EH (cell line): ENCODE measurements at places on chromosomes 4 and X.
A peak's percentile ranks its signal among the peaks of the same experiment; 100 is the strongest.

DNA sequence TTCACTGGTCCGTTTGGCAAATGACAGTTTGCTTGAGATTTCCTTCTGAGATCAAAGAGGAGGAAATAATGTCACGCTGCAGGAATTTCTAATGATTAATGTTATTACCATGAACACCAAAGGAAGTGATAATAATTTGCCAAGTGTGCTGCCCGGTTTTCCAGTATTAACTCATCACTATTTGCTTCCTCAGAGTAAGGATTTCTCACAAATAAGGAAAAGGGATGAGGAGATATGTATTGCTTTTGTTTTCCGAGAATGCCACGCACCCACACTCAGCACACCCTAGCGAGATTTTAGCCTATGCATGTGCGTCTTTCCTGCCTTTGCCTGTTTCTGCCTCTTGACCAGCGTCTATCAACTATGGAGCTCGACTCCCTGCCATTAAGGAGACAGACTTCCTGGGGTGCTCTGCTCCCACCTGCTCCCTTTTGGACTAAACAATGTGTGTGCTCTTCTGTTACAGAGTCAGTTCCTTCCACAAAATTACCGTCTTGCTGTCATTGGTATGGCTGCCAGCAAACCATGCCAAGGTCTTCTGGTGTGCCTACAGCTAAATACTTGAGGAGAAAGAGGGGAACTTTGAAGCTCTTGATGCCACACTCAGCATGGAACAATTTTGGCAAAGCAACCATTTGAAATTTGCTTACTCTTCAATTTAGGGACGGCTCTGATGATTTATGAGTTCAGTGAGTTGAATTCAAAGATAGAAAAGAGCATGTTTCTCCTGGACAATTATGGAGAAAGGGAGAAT lies 393.1 kb upstream of the ZFP42 start:
- DNase-seq: peak; percentile 97

DNA sequence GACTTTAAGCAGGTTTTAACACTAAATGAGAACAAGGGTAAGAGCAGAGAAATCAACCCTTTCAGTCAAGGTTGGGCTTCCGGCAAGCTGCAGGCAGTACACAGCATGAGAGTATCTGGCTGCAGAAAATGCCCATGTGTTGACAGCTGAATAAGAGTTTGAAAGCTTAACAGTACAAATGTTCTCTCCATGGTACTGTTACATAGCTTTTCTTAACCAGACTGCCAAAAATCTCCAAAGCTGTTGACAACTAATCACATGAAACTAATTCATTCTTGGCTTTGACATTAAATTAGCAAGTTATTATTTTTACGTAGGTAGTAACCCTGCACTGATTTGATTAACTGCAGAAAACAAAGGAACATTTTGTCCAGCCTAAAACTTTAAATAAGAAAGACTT lies 153.5 kb downstream of the SLC10A7 start:
- no peak for DNase-seq

- peak; percentile 66 for DNase-seq
Observed at GRCh38 chrX:68175562-68175961, 257.7 kb downstream of the OPHN1 start.

- no peak for DNase-seq
Observed at GRCh38 chr4:110371016-110371770, 104.8 kb upstream of the ENPEP start.

DNA sequence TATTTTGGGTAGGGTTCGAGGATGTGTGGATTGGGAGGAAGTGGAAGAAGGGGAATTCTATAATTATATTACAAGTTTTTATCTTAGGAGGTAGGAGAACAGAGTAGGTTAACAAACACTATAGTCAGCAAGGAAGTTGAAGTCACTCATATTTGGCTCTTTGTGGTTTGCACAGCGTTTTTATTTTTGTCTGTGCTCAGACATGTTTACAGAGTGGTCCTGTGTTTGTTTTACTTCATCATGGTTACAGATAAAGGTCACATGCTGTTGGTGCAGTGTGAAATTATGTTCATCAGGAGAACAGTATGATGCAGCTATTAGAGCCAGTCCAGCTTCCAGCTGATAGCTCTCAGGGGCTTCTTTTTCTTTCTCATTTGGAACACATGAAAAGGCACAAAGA lies 299.9 kb upstream of the SFRP2 start:
- peak; percentile 9 for DNase-seq

DNA sequence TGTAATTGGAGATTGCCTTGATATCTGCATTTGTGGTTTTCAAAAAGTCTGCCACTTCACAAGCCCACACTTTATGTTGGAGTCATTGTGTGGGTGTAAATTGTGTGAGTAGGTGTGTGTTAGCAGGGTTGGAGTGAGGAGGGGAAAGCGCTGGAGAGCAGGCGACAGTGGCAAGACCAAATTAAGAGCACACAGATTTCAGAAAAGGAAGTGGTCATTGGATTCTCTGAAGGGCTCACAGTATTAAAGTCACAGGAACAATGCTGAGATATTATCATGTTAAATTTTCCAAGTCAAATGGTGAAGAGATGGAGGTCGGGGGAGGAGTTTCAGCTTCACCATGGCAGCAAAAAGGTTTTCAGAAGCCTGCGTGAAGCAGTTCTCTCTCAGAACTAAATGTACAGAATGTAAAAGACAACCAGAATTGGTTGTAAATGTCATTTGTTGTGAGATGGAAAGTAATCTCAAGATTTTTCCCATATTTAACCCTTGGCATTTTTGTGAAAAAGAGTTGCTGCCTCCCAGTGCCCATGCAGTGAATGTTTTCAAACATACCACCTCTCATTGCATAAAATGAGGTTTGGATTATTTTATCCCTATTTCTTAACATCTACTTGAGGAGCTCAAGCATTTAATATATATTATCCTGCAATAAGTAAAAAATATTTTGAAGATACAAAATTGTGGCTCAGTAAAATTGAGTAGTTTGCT lies 265.9 kb downstream of the ZNF674 start:
- peak; percentile 12 for DNase-seq

- DNase-seq: peak; percentile 36
Observed at GRCh38 chr4:55838356-55838755, 15.1 kb upstream of the EXOC1 start.

- DNase-seq: no peak
Observed at GRCh38 chrX:109190542-109190941, 291.3 kb downstream of the GUCY2F start.

DNA sequence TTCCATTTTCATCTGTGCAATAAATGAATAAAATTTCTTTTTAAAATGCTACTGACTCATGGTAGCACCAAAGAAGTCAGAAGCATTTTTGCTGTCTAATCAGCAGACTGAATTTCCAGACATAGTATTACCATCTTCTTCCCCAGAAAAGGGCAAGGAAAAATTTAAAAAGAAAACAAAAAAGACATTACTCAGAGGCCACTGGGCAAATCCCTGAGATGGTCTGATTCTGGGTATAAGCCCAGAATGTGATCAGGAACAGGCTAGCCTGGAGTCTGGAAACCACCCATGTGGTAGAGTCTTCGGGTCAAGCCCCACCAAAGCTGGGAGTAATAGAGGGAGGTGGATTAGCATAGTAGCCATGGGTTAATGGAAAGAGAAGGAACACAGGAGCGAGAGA lies 342.8 kb downstream of the FBXW7 start:
- peak; percentile 71 for DNase-seq

DNA sequence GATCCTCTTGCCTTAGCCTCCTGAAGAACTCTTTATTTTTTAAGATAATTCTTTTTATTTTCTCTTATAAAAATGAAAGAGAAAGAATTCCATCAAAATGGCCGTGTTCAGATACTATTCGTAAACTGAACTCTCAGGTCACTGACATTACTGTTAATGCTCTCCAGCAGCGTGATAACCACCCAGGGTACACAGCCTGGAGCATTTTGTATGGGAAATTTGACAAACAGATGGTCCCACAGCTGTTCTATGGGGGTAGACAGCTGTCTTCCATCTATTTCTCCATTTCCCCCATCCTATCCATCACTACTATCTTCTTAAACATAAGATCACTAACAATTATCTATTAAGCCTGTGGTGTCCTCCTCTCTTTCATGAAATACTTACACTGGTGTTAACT lies 47.8 kb downstream of the SYNPO2 start:
- DNase-seq: no peak
